Naive thymus-derived CD4-positive, alpha-beta T cell (primary cell): ENCODE measurements at places on chromosomes 13 and 19. TPM values are rescaled to one million over a fixed set of nuclear protein-coding genes. Genes with fewer than 3 reads are reported as not detected.

Gene PHLDB3
- total RNA-seq, result 43.3 TPM

Gene FGF9
- 4.4 TPM for total RNA-seq

Gene EDNRB
- total RNA-seq, result 0.32 TPM

Gene ZNF491
- 1.5 TPM for total RNA-seq

Gene NCAN
- total RNA-seq, result not detected in 2 replicates
